ENCODE measurements at places on chromosomes 11 and 22.

DNA sequence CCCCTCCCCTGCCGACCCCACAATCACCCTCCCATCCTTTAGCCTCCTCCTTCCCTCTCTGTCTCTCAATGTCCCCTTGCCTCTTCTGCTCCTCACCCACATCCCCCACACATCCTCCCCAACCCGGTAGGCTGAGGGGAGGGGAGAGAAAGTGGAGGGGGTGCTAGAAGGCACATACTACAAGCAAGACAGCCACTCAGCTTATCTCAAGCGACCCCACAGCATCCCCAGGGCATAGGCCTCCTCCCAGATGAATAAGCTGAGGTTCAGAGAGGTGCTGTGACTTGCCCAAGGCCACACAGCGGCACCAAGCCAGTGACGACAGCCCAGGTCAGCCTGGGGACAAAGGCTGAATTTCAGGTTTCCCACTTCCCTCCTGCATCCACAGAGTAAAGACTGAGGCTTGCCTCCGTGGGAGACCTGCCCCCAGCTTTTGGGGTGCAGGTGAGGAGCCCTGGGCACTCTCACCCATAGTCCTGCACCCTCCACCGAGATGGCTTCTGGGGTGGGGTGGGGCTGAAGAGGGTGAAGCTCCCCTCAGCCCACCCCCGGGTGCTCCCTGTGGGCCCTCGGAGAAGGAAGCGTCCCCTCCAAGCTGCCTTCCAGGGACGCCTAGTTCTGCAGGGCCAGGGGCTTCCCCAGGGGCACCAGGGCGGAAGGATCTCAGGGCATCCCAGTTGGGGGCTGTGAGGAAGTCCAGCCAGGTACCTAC is 511 bp downstream of the RAC2 start:
- DNase-seq = peak; percentile 13

GRCh38 chr11:8863838-8864237 is 47.2 kb upstream of the AKIP1 start:
- DNase-seq = no peak

GRCh38 chr22:34567367-34567766 is 498.6 kb upstream of the ISX start:
- no peak for DNase-seq

- peak; percentile 94 for DNase-seq
Measured at GRCh38 chr11:124793466-124794278, 6.5 kb downstream of the MSANTD2 start.

GRCh38 chr11:34280945-34281872 is 76.6 kb downstream of the ABTB2 start:
- no peak for DNase-seq

- DNase-seq = no peak
Measured at GRCh38 chr11:46429717-46430116, 38.1 kb upstream of the CHRM4 start.

DNA sequence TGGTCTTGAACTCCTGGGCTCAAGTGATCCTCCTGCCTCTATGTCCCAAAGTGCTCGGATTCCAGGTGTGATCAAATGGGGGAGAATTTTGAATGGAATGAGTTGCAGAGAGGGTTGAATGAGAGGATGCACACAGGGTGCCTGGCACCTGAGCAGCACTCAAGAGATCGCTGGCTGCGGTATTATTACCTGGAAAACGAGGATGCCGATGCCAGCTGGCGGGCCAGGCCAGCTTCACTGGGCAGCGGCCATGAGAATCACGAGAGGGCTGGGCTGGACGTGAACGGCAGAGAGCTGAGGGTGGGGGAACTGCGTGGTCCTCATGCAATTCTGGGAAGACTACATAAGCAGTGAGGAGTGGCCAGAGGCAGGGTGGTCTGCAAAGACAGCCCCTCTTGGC is 2.9 kb downstream of the MGAT3 start:
- no peak for DNase-seq

GRCh38 chr11:44507896-44508445 is 57.5 kb upstream of the CD82 start:
- no peak for DNase-seq

DNA sequence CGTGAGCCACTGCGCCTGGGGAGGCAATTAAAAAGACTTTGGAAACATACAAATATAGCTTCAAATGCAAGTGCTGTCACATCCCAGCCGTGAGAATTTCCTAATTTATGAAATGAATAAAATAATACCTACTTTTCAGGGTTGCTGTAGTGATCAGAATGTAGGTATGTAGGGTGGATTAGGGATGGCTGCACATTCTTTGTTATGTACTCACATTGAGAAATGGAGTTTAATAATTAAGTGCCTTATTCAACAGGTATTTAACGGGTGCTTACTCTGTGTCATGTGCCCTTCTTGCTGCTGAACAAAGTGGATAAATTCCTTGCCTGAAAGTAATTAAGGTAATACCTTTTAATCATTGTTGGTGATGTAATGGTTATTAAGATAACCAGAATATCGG is 37.0 kb downstream of the MMP7 start:
- no peak for DNase-seq

DNA sequence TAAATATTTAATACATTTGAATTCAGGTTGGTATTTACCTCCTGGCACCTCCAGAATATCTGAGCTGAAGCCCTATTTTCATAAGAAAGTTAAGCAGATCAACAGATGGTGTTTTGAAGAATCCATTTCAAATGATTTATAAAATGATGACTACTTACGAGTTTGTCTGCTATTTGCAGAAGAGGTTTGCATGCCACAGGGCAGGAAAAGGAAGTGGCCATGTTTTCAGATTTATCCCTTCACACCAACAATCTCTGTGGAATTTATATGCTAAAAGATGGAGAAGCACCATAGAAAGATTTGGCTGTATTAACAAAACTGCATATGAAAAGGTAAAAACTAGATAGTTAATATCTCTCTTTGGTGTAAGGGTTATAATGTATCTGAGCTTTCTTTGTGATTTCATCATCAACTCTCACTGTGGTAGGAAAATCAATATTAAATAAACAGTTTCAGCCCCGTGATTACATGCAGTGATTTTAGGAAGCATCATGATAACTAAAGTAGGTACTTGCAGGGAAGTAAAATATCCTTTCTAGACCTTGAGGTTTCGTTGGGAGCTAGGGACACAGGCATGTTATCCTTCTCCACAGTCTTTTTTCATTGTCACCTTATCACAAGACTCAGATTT is 2.6 kb downstream of the BMAL1 start:
- no peak for DNase-seq

- DNase-seq = no peak
Measured at GRCh38 chr11:117750357-117750756, 46.7 kb downstream of the DSCAML1 start.

GRCh38 chr11:69167916-69168691 is 12.4 kb downstream of the SMIM38 start:
- no peak for DNase-seq

GRCh38 chr11:96001037-96001436 is 77.1 kb upstream of the MTMR2 start:
- DNase-seq = no peak

GRCh38 chr11:84372381-84372950 is 1086.3 kb upstream of the CCDC90B start:
- DNase-seq = no peak

GRCh38 chr11:87007963-87008362 is 29.8 kb upstream of the TMEM135 start:
- DNase-seq = no peak

GRCh38 chr22:33389936-33390335 is 331.8 kb upstream of the SYN3 start:
- no peak for DNase-seq

DNA sequence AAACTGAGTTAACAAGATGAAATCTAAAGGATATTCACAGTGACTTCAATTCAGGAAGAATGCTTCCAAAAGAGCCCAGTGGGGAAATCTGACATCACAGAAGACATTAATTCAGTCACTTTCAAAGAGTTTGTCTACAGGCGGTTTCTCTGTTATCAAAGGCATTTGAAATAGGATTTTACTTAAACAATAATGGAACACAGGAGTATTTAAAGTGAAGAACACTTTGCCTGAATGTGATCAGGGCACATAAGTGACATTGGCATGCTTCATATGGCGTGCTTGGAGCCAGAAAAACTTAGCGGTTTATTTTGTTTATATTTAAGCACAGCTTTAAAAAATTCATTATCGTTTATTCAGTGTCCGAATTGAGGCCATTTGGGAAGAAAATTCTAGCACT is 52.9 kb downstream of the PANX1 start:
- no peak for DNase-seq

- no peak for DNase-seq
Measured at GRCh38 chr11:61571869-61572268, 9.0 kb downstream of the SYT7 start.

DNA sequence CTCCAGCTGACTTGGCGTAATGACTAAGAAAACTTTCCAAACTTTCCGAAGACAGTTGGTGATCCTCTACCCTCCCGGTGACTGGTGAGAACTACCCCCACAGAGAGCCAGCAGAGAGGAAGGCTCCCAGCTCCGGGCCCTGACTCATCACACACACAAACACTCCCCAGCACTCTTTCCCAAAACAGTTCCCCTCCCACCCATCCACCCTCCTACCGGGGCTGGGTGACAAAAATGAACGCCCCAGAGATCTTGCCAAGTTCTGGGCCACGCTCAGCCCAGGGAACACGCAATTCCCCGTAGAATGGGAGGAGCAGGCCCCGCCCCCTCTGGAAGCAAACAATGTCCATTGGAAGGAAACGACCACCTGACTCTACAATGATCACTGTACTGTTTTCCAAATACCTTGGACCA is 21.3 kb upstream of the JAM3 start:
- DNase-seq = no peak

- DNase-seq = peak; percentile 39
Measured at GRCh38 chr11:64887234-64887756, 8.9 kb upstream of the EHD1 start.

- no peak for DNase-seq
Measured at GRCh38 chr11:92533657-92534335, 309.2 kb downstream of the FAT3 start.

DNA sequence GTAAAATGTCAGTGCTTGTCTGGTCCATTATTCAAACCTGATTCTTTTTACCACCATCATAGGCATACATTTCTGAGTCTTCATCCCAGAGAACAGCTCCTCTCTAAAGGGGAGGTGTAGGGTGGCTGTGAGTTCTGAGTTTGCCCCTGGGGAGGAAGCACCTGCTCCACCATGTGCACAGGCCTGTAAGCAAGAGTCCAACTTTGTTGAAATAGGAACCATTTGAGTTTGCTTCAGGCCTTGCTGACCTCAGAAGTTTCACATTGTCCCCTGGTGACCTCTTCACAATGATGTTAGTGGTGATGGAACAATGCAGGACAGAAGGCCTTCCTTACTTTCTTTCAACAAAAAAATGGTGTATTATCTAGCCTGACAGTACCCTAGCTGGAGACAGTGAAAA is 54.6 kb upstream of the TOP3B start:
- no peak for DNase-seq

DNA sequence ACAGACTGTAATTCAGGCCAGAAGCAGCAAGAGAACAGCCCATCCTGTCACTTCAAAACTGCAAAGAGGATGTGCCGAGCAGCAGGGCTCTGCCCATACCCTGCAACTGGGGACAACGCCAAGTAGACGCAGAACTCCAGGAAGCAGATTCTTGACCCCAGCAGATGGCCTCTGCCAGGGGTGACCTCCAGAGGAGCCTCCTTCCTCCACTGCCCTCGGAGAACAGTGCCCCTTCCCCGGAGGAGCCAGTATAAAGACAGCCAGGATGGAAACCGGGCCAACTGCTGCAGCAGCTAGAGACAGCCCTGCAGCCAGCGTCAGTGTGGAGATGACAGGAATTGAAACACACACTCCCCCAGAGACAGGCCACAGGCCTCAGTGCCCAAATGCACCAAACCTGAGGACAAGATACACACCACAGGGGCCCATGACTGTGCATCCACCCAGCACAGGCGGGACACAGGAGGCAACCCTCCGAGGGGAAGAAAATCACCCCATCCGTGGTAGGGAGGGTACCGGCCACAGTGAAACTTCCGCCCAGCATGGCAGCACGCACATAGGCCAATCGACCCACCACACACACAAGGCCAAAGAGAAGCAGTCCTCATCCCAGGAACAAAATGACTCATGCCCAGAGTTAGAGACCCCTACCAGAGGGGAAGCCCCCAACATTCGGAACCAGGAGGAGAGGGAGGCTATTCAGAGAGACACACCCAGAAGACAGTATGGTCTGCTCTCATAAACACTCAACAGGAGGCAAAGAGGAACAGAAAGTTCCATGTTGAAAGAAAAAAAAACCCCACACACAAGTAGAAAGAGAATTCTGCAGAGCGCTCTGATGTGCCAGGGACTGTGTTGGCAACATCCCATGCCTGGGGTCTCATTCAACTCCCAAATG is 5.6 kb downstream of the AHNAK start:
- DNase-seq = no peak

- DNase-seq = no peak
Measured at GRCh38 chr11:94938095-94939055, 35.0 kb downstream of the CWC15 start.

- DNase-seq = no peak
Measured at GRCh38 chr11:11250470-11250869, 102.6 kb downstream of the CSNK2A3 start.

DNA sequence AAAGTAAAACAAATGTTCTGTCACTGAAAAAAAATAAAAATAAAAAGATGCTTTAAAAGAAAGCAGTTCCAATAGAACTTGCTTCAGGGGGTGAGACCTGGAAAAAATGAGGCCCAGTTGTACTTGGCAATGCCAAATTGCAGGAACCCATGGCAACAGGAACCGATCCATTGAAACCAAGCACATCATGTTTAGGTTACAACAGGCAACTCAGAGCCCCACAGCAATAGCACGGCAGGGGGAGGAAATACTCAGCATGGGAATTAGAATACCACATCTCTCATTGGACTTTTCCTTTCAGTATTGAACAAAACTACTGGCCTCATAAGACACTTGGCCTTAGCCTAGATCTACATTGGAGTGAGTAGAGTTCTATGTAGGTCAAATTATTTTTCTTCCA is 84.3 kb downstream of the MSANTD4 start:
- DNase-seq = no peak

- DNase-seq = no peak
Measured at GRCh38 chr11:88683024-88683423, 345.5 kb upstream of the CTSC start.

DNA sequence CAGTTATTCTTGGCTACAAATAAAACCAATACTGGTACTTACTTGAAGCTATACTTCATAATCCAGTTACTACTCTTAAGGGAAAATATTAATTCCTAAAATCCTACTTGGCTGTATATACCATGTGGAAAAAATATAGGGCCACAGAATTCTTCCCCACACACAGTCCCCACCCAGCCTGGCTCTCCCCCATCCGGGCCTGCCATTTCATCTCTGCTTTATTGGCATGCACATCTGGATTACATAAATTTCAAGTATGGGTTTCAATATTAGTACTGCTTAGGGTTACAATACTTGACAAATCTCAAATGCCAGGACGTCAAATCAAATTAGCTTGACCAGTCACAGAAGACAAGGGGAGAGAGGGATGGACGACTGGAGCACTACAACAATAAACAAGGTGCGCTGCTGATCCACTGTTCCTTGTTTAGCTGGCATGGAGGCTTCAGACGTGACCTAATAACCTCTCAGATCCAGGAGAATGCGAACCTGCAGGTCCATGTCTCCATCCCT is 81.4 kb downstream of the ABTB2 start:
- no peak for DNase-seq

Measured in OCI-M1 (cell line).